Fibroblast of villous mesenchyme (primary cell): ENCODE measurements at places on chromosomes 7 and 10. TPM values are rescaled to one million over a fixed set of nuclear protein-coding genes. Genes with fewer than 3 reads are reported as not detected.

DNA sequence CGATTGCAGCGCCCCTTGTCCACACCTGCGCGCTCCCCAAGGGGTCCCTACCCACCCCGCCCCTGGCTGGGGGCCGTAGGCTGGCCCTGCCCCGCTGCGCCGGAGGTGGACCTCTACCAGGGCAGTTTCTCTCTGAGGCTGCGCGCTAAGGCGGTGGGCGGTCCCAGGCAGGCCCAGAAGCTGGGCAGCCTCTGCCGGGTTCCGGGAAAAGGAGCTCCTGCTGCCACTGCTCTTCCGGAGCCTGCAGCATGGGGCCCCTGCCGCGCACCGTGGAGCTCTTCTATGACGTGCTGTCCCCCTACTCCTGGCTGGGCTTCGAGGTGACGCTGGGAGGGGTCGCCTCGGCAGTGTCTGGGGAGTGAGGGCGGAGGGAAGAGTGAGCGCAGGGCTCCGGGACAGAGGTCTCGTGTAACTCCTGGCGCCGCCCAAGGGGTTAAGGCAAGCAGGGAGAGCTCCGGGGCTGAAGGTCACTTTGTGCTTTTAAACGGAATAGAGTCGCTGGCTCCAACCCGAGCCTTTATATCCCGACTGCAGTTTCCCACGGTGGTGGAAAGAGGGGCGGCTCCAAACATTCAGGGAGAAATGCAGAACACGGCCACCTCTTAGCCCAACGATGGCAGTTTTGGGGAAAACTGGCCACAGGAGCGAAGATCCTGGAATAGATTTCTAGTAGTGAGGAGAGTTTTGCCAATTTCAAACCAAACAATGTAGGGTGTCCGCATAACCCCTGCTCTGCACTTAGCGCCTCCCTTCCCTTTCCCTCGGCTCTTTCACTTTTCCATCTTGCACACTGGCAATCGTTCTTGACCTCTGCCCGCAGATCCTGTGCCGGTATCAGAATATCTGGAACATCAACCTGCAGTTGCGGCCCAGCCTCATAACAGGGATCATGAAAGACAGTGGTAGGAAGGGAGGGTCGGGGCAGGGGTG is at the start of gene GSTK1:
TSS of gene GSTK1 (plus strand) at position 176 of the 930 bp plus-strand sequence. CDS start at position 249, 73 bp downstream.
- peak; percentile 64 for DNase-seq

DNA sequence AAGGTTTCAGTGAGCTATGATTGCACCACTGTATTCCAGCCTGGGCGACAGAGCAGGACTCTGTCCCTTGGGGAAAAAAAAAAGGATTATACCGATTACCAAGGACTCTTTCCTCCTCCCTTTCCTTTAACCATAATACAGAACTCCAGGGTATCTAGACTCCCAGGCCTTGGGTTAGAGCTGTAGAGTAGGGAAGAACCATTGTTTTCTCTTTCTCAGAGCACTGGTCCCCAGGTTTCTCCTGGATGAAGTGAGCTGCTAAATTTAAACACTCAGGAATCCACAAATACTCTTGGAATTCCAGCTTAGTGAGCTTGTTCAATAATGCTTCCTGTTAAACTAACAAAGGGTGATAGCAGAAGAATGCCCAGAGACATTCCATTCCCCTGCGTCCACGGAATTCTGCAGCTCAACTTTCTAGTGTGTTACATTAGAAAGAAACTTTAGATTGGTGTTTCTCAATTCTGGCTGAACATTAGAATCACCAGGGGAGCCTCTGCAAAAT is 14.6 kb upstream of the RPEL1 start:
- peak; percentile 84 for DNase-seq

DNA sequence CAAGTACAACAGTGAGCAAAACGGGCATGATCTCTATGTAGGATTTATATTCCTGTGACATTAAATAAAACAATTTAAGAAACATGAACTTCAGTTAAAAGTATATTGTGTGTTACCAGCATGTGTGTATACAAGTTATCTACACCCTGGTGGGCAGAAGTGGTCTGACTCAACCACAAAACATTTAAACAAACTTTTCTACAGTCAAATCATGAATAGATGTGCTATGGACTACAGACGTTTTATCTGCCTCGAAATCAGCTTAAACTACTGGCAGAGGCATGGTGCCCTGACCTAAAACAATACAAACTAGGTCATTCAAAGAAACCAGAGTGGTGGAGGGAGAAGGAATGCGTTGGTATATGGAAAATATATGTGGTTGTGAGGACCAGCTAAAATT is 3.6 kb downstream of the ARL3 start:
- peak; percentile 89 for DNase-seq

TMEM178B gene
- total RNA-seq = 0.32 and 0.43 TPM in 2 replicates

DNA sequence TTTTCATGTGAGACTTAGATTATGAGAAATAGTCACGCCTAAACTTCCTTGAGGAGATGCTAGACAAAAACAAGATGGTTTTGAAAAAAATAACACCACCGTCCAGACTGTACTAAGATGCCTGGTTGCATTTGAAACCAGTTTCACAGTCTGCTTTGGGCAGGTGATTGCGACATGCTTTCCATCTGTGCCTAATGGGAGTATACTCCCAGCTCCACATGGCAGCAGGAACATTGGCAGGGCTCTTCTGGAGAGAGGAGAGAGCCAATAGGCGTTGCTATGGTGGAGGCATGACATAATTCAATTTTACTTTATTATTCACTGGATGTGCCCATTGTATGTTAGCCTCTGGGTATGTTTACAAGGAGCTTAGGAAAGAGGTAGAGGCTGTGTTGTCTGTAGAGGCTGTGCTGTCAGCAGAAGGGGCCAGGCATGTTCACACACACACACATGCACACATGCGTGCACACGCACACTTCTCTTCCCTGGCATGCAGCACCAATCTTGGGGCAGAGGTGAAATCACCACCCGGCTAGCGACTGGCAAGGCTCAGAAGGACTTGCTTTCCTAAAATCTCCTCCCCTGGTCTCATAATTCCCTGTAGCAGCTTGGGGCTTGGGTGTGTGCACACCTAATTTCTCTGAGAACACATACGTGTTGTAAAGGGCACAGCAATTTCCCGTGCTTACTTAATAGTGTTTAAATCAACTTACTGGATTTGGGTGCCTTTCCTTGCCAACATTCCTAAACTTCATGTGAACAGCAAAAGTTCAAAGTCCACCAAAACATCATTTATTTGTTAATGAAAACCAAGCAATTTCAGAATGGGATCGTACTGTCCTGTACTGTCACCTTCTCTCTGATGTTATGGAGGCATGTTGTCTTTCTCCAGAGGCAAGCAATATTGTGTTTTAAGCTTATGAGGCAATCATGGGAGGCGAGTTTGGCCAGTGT is 162.1 kb downstream of the TCF7L2 start:
- DNase-seq = peak; percentile 80

- no peak for DNase-seq
Observed at GRCh38 chr10:78307576-78307975, 273.9 kb downstream of the RPS24 start.

DNA sequence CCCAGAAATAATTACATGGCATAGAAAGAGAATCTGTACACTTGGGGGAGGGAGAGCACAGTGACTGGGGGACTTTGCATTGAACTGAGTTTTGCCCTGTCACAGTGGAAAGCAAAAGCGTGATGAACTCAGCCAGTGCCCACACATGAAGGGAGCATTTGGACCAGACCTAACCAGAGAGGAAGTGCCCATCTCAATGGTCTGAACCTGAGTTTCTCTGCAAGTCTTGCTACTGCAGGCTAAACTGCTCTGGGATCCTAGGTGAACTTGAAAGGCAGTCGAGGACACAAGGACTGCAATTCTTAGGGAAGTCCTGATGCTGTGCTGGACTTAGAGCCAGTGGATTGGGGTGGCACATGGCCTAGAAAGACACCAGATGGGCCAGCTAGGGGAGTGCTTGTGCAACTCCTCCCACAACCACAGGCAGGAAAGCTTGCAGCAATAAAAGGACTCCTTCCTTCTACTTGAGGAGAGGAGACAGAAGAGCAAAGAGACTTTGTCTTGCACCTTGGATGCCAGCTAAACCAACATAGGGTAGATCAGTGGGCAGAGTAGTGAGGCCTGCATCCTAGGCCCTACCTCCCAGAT is 259.0 kb downstream of the GRM8 start:
- DNase-seq = no peak

CRHR2 gene
- total RNA-seq = not detected in 2 replicates

- no peak for DNase-seq
Observed at GRCh38 chr7:101782476-101782875, 35.0 kb upstream of the CUX1 start.

DNA sequence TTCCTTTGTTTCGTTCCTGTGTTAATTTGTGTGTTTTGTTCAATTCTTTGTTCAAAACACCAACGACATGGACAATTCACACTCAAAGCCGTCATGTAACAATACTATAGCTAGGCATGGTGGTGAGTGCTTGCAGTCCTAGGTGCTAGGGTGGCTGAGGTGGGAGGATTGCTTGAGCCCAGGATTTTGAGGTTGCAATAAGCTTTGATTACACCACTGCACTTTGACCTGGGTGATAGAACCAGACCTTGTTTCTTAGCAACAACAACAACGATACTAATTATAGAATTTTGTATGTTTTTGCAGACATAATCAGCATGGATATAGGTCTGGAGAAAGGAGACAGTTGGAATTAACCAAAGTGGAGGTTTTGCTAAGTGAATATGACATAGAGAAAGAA is 936.2 kb downstream of the PCDH15 start:
- DNase-seq = no peak

DNA sequence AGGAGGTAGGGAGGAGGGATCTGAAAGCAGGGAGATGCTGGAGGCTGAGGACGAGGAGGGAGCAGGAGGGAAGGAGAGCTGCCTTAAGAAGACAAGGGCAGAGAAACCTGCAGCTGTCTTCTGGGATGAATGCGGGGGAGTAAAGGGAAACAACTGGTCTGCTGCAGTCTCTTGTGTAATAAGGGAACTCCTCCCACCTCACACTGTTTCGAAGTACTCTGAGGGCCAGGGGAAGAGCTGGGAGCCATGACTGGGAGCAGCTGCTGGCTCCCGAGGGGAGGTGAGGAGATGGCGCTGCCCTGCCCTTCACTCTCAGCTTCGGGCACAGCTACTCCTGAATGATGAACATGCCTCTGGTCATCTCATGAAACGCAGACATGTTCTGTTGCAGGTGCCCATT is 65.1 kb downstream of the CLEC2L start:
- DNase-seq = peak; percentile 91
